ENCODE measurements at places on chromosomes 12 and 14.

- no peak for DNase-seq
Measured at GRCh38 chr12:95796225-95796981, 5.8 kb upstream of the NTN4 start.

- DNase-seq = peak; percentile 88
Measured at GRCh38 chr14:89720741-89721729, 233.5 kb downstream of the EFCAB11 start.

GRCh38 chr14:31159682-31160296 is 47.8 kb downstream of the HECTD1 start:
- no peak for DNase-seq

DNA sequence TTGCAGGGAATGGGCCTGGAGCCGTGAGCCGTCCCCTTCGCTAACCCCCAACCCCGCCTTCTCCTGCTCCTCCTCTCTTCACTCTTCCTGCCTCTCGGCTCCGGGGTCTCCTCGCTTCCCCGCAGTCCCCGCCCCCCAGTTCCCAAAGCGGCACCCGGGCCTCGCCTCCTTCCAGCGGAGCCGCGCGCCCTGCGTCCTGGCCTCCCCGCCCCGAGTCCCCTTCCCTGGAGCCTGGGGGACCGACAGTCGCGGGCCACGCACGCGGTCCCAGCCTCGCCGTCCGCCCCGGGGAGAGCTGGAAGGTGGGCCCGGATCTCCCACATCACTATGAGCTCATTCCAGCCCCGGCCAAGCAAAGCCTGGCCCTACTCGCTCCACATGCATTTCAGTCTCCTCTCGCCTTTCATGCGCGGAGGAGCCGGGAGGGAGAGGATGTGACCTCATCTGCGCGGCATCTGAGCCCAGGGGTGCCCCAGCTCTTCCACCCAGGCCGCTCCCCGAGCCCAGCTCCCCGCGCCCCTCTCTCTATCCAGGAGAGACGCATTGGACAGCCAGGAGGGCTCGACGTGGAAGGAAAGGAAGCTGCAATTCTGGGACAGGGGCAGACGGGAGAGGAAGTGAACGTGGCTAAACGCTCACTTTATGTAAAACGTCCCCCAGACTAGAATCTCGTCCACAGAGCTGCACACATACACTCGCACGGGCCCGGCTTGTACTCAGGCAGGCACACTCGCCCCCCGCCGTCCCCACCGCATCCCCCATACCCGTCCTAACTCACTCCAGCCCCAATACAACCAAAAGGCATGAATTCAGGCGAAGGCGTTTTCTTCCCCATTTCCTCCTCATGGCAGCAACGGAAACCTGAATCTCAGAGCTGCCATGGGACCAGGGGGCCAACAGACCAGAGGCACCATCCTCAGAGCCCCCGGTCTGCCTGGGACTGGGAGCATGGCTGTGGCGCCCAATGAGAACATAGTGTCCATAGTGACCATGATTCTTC is 108.7 kb upstream of the CCND2 start:
- peak; percentile 65 for DNase-seq

GRCh38 chr14:94354638-94355185 is 31.6 kb upstream of the SERPINA6 start:
- DNase-seq = no peak

DNA sequence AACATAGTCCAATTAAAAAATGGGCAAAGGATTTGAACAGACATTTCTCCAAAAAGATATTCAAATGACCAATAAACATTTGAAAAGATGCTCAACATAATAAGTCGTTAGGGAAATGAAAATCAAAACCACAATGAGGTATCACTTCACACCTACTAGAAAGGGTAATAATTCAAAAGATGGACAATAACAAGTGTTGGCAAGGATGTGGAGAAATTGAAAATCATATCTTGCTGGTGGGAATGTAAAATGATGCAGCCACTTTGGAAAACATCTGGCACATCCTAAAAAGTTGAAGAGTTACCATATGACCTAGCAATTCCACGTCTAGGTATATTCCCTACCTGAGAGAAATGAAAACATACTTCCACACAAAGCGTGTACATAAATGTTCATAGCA is 1.9 kb downstream of the COX16 start:
- DNase-seq = no peak

DNA sequence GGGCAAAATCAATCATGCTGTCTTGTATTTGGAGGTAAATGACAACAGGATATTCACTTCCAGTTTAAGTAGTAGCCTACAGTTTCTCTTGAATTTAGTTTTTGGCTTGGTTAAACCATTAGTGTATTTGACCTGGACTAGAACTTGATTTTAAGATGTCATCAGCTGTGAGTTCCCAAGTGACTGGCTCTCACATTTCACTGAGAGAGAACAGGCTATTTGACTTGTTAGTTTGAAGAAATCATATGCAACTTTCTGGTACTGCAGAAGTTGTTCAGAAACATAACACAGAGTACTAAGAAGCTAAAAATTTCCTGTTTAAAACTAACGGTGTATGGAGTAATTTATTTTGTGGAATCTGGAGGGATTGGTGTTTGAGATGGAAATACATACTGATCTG is 22.3 kb downstream of the MNAT1 start:
- no peak for DNase-seq

DNA sequence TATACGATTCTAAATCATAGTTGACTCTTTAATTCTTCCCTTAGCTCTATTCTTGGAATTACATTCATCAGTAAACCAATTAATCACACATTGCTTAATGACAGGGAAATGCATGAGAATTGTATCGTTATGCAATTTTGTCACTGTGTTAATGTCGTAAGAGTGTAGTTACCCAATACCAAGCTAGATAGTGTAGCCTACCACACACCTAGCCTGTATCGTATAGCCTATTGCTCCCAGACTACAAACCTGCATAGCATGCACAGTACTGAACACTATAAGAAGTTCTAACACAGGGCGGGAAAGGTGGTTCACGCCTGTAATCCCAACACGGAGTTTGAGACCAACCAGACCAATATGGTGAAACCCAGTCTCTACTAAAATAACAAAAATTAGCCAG is 24.7 kb downstream of the HNRNPC start:
- DNase-seq = no peak

DNA sequence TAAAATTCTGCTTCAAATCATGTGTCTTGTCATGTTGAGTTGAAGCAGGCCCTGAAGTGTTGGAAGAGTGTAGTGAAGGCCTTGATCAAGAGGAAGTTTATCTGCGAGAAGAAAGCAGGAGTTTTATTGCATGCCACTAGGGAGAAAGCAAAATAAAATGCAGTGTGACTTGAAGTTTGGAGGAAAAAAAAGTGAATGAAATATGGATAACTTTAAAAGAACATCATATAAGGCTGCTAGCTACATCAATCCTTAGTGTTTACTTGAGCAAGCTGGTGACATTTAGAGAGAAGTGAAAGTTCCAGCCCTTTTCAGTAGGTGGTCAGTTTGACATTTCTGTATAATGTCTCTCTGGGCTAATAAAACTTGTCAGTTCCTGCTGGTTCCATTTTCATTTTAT is 841.1 kb downstream of the TMTC2 start:
- DNase-seq = no peak

DNA sequence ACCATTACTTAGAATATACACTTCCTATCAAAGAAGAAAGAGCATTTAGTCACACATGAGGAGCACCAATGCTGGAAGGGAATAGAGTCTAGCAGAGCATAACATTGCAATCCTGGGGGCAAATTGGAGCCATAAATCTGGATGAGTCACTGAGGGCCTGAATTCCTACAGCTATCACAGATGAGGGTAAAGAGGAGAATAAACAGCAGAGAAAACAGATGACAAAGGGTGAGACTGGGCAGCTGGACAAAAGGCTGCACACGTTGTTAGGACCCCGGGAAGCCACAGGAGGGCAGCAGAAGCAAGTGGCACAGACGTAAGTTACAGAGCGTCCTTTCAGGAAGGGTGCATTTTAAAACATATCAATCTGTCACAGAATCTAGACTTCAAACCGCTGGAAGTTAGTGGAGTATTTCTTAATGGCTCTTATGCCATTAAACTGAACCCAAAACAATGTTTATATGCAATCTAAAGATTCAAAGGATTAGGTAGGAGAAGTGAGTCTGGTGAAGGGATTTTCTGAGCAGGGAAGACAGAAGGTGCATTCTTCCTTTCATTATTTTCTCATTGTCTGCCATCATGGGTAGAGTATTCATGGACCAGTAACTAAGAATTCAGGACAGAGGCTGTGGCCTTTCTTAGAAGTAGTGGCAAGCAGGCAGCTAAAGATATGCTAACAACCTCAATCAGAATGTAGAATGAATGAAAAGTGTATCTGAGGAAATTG is 159.8 kb upstream of the DAAM1 start:
- peak; percentile 8 for DNase-seq

GRCh38 chr12:123389560-123390351 is 5.8 kb downstream of the KMT5A start:
- peak; percentile 20 for DNase-seq

GRCh38 chr14:84074626-84075025 is 1455.3 kb upstream of the FLRT2 start:
- DNase-seq = no peak

GRCh38 chr12:1927751-1928351 is 9.4 kb upstream of the CACNA2D4 start:
- no peak for DNase-seq

GRCh38 chr14:86104691-86105265 is 574.8 kb downstream of the FLRT2 start:
- no peak for DNase-seq

GRCh38 chr12:57470286-57470969 is 9.2 kb downstream of the ARHGAP9 start:
- DNase-seq = no peak

DNA sequence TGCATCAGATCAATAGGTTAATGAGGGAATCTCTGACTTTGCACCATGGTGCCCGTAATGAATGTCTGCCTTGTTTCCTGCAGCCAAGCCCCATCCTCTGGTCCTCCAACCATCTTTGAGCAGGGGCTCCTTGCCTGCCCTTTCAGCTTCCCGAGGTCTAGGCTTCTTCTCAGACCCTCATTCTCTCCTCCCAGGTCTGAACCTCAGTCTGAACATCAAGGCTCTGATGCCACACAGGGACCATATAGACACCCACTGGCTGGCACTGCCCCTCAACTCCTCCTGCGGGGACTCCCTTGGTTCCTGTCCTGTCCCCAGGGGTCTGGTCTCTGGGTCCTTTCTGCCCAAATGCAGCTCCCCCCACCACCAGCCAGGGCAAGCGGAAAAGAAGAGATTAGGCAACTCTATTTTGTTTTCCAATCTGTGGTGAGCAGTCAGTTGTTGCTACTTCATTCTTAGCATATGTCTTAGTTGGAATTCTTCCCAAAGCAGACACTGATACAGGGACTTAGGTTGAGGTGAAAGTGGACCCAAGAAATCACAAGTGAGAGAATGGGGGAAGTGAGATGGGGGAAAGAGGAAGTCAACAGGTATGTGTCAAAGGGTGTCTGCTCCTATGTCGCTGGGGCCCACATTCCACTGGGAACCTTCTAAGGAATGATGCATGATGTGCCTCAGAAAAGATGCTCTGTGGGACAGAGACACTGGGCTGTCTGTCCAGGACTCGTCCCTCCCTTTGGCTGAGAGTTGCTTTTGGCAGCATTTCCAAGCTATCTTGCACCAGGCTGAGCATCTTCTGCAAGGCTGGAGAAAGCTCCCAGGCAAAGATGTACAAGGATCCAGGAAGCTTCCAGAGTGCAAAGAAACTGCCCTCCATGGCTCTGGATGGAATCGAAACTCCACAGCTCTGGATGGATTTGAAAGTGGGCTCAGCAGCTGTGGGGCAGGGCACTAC is 1096.5 kb upstream of the TMEM132C start:
- DNase-seq = no peak

DNA sequence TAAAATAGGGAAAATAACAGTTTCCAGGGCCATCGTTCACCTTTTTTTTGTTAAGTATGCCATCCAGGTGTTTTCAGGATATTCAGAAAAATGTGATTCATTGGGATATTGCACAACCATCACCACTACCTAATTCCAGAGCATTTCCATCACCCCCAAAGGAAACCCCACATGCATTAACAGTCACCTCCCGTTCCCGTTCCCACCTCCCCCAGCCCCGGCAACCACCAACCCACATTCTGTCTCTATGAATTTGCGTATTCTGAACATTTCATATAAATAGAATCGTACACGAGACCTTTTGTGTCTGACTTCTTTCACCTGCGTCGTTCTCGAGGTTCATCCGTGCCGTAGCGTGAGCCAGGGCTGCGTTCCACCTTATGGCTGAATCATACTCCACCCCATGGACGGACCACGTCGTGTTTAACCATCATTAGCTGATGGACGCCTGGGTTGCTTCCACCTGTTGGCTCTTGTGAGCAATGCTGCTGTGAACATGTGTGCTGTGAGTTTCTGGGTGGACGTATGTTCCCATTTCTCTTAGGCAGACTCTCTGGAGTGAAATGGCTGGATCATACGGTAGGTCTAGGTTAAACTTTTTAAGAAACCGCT is 51.0 kb upstream of the NCOR2 start:
- DNase-seq = no peak

DNA sequence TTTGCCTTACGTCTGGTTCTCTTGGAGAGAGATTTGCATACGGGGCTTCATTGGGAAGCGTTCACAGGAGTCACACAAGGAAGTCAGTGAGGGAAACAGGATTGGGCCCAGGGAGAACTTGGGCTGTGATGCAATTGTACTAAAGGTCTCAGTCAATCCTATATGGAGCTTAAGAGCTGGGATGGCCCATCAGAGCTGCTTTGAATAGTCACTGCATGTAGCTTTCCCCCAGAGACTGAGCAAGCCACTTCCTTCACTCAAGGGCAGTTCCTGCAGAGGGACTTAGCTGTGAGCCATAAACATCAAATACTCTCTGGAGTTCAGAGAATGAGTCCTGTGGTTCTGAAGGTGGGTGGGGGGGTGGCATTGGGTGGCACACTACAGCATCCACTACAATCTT is 605.4 kb downstream of the MED13L start:
- DNase-seq = no peak

DNA sequence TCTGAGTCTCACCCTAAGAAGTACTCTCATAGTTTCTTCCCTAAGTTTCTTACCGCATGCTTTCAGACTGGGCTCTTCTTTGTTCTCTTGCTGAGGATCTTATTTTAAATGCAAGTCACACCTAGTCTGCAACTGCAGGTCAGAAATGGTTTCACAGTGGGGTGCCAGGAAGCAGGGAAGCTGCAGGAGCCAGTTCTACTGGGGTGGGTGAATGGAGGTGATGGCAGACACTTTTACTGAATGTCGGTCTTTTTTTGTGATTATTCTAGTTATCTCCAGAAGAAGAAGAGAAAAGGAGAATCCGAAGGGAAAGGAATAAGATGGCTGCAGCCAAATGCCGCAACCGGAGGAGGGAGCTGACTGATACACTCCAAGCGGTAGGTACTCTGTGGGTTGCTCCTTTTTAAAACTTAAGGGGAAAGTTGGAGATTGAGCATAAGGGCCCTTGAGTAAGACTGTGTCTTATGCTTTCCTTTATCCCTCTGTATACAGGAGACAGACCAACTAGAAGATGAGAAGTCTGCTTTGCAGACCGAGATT is 1.7 kb downstream of the FOS start:
- no peak for DNase-seq

Measured in CD4-positive, alpha-beta T cell treated with Interleukin-12 subunit alpha and Interleukin-12 subunit beta, for 1 hour (primary cell).